ENCODE measurements at places on chromosomes 12 and 14. TPM values are rescaled to one million over a fixed set of nuclear protein-coding genes. Genes with fewer than 3 reads are reported as not detected.

- DNase-seq: no peak
Observed at GRCh38 chr12:106522708-106523107, 60.1 kb upstream of the RFX4 start.

DNA sequence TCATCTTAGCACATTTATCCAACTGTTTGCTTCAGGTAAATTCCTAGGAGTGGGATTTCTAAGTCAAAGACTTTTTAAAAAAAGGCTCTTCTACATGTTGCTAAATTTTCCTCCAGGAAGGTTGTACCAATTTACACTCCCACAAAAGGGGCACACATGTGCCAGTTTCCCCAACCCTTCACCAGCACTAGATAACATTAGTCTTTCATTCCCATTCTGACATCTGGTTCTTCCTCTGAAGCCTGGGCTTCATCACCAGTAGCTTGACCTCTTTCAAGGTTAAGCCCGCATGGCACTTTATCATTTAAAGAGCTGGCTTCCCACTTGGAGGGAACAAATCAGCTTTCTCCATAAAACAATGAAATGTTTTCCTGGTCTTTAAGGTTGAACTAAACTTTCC lies 168.4 kb downstream of the MYRFL start:
- no peak for DNase-seq

GRCh38 chr12:125114365-125115141 lies 49.3 kb downstream of the AACS start:
- no peak for DNase-seq

DNA sequence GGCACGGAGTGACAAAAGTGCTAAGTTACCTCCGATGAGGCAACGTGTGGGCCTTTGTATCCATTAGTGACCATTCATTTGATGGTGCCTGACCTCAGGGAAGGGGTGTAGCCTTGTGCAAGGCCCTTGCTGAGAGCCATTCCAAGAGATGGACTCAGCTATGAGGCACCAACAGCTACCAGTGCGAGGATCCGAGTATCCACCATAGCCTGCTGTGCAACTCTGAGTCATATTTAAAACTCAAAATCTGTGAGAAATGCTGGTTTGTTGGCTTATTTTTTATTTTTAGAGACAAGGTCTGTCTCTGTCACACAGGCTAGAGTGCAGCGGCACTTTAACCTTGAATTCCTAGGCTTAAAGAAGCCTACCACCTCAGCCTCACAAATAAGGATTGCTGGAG lies 25.1 kb upstream of the WNK1 start:
- no peak for DNase-seq

- no peak for DNase-seq
Observed at GRCh38 chr14:72941286-72941985, 15.2 kb downstream of the DCAF4 start.

DNA sequence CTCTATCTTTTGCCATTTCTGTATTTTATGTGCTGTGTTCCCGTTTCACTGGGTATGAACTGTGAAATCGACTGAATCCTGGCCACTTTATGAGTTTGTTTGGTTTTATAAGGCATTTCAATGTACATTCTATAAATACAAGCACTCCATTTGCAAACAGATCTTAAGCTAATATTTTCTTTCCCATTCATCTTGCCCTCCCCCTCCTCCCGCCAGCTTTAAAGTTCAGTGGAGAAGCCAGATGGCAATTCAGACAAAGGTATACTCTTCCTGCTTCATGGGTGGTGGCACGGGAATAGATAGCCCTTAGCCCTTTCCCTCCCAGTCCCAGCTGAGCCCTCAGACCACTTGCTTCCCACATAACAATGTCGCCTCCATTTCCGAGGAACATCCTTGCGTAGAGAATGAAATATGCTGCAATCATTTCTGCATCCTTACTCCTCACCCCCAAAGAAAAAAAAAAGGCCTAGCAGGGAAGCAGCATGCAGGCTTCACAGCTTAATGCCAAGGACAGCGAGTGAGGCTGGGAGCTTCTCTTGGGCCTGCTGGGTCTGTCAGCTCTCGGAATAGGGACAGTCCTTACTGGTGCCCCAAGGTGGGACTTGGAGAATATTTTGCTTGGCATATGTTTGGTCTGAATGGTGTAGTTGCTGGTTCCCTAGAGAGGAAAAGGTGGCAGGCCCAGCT lies 52.8 kb upstream of the SRSF5 start:
- no peak for DNase-seq

The FAIM2 gene
- polyA plus RNA-seq: 9.1 TPM
